ENCODE measurements at places on chromosomes 3 and 15.

DNA sequence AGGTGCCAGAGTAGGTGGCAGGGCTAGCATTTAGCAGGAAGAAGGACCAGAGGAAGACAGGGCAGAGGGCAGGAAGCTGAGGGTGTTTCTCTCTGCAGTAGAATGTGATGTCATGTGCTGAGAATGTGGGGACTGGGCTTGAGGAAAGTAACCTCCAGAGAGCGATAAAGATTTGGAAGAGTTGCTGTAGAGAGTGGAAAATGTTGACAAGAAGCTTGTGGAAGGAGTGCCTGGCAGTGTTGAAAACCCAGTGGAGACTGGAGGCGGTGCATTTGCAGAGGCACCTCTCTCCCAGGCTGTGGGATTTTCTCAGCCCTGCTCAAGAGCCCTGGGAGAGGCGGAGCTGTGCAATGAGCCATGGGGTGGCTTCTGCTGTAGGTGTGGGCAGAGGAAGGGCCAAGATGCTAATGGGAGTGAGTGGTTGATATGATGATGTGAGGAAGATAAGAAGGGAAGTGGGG is 54.8 kb downstream of the MESD start:
- no peak for DNase-seq

DNA sequence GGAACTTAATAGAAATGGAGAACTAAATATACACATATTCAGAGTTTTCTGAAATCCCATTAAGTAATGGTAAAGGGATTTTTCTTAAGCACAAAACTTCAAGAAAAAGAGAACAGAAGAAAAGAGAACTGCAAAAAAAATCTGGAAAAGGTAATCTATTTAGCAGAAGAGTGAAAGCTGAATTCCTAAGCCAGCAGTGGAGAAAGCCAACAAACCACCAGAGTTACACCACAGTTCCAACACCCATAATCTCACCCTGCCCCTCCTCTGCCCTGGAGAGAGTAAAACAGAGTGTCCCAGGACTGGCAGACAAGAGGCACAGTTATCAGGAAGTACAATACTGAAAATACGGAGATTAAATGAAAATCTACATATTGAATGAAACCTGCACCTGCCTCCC is 29.4 kb downstream of the TP53BP1 start:
- no peak for DNase-seq

- no peak for DNase-seq
These were observed 65.4 kb upstream of the CLDN18 start for GRCh38 chr3:137944593-137944992.

GRCh38 chr3:157312376-157312745 is 124.3 kb upstream of the PTX3 start:
- DNase-seq: no peak

GRCh38 chr15:99441444-99441800 is 124.4 kb upstream of the MEF2A start:
- DNase-seq: no peak

DNA sequence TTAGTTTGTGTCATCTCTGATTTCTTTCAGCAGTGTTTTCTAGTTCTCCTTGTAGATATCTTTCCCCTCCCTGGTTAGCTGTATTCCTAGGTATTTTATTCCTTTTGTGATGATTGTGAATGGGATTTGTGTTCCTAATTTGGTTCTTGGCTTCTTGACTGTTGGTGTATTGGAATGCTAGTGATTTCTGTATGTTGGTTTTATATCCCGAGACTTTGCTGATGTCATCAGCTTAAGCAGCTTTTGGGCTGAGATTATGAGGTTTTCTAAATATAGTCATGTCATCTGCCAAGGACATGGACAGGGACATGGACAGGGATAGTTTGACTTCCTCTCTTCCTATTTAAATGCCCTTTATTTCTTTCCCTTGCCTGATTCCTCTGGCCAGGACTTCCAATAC is 35.8 kb downstream of the MYO9A start:
- no peak for DNase-seq

- DNase-seq: no peak
These were observed 1.5 kb upstream of the MAPKBP1 start for GRCh38 chr15:41772720-41773331.

GRCh38 chr15:47383801-47384200 is 333.5 kb upstream of the SEMA6D start:
- DNase-seq: no peak

GRCh38 chr3:21954709-21955108 is 203.7 kb upstream of the ZNF385D start:
- no peak for DNase-seq

DNA sequence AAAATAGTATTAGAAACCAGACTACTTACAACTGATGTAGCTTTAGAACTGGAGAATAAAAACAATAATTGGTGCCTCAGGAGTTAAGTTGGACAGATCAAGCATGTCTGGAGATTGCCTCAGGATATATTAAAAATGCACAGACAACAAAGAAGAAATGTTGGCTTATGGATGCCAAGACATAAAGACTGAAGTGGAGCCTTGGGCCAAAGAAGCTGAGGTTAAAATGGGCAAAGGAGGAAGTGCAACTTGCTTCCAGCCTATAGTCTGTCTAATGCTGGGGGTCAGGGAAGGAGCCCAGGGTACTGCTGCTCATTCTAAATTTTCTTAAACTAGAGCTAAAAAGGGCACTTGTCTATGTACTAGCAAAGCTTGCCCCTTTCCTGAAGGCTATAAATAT is 77.5 kb downstream of the ESYT3 start:
- no peak for DNase-seq

- DNase-seq: no peak
These were observed 645 bp upstream of the SLITRK3 start for GRCh38 chr3:165196577-165197480.

DNA sequence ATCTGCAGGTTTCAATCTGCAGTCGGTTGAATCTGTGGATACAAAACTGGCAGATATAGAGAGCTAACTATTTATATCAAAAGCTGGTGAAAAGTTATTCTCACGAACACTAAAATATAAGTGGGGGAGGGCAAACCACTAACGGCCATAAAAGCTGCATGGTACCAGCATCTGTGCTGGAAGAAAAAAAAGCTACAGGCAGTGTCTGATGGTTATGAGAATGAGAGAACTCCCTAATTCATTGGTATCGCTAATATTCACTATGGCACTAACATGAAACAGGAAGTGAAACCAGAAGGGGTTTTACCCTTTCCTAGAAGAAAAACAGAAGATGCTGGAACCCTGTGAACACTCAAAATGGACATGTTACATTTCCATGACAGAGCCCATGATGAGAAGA is 15.9 kb downstream of the CEP70 start:
- no peak for DNase-seq

GRCh38 chr3:55446850-55447249 is 40.3 kb downstream of the WNT5A start:
- no peak for DNase-seq

- DNase-seq: no peak
These were observed 476 bp downstream of the IP6K2 start for GRCh38 chr3:48716508-48716981.

DNA sequence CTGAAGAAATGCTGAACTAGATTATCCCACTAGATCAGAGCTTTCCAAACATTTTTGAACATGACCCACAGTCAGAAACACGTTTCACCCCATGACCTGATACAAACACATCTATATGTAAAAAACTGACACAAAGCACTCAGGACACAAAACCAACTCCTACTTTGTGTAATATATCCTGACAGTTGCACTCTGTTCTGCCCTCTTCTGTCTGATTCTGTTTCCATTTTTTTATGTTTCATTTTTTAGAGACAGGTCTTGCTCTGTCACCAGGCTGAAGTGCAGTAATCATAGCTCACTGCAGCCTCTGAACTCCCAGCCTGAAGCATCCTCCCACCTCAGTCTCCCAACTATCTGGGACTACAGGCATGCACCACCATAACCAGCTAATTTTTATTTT is 15.8 kb upstream of the RFTN1 start:
- no peak for DNase-seq

- peak; percentile 0 for DNase-seq
These were observed 57.0 kb upstream of the MCTP2 start for GRCh38 chr15:94174399-94174802.

DNA sequence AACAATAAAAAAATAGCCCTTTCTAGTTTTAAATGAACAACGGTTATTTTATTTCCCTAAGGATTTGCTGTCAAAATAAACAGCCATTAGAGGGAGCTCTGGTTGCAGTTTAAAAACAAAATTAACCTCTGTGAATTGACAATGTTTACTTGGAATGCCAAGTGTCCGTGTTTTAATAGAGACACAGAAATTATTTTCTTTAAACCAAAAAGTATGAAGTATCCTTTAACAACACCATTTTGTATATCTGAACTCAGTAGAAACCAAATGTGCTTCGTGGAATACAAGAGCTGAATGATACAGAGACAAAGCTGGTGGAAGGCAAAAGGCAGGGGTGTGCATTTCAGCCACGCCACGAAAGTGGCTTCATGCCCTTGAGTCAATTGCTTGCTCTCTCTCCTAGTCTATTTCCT is 74.4 kb downstream of the MOBP start:
- DNase-seq: no peak

DNA sequence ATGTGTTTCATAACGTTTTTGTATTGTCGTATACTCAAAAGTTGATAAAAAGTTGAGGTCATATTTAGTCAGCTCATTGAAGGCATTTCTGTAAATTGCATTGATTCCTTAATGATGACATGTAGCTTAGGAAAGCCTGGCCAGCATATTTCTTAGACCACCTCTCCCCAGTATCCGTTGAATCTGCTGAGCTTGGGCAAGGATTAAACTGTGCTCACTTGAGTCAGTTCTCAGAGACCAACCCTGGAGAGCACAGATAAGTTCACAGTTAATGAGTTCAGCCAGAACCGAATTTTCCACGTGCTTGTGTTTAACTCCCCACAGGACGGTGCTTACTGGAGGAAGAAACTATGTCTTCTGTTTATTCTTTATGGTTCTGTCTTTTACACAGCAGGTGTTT is 132.7 kb downstream of the SLC25A26 start:
- DNase-seq: no peak

DNA sequence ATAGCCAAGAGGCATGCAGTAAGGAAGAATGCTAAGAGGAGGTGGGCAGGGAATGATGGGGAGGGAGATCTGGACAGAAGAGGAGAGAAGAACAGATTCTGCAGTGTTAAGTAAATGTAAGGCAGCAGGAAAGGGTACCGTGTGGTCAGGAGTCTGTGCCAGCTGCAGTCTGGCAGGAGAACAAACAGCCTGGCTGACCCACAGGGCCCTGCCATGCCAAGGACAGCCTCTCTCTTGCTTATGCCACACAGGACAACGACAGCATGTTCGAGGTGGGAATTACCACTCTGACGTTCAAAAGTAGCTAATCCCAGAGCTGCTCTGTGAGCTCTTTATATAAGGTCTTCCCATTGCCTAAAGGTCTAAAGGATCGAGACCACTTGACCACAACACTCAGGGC is 31.3 kb downstream of the DAPK2 start:
- DNase-seq: no peak

DNA sequence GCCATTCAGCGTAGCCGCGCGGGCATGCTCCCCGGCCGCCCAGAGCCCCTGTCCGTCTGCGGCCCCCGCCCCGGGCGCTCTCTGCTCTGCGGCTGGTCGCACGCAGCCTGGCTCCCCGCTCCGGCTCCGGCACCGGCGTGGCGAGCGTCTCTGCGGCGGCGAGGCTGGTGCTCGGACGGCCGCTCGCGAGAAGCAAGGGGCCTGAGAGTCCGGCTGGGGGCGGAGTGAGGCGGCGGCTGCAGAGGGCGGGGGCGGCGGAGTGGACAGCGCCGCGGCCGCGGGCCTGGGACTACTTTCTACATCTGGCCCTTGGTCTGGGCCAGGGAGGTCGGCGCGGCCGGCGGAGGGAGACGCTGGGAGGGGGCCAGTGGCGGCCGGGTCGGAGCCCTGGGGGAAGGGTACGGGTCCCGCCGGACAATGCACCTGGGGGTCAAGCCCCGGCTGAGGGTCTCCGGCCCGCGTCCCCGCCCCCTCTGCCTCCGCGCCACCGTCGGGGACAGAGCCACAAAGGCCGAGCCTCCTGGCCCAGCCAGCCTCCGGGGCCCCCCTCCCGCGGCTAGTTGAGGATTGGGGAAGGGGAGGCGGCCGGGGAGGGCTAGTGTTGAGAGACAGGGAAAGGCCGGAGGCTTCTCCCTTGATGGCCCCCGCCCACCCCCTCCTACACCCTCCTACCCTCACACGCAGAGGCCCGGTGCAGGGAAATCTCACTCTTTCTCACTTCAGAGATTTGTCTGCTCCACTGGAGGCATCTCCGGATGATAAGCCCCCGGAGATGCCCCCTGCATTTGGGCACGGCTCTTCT is at the start of gene PRTG:
Gene PRTG, minus strand, starts transcription at position 226 of the 802 bp plus-strand sequence. Its CDS starts 221 bp downstream, at position 5.
- DNase-seq: no peak

DNA sequence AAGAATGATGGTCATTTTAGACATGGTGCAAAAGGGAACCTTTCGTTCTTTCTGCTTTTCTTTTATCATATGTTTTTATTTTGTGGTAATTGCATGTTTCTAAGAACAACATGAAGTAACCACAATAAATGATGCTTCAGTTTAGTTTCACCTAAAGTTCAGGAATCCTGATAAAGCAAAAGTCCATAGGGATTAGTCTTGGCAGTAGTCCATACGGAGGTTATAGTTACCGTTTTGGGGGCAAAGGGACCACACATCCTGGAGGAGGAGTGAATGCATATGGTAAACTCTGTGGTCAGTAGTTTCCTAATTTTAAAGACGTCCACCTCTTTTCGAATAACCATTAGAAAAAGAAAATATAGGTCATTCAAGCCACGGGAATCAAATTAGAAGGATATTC is 141.5 kb downstream of the MCTP2 start:
- no peak for DNase-seq

- DNase-seq: no peak
These were observed 347.3 kb downstream of the ZBTB20 start for GRCh38 chr3:114799816-114800215.

DNA sequence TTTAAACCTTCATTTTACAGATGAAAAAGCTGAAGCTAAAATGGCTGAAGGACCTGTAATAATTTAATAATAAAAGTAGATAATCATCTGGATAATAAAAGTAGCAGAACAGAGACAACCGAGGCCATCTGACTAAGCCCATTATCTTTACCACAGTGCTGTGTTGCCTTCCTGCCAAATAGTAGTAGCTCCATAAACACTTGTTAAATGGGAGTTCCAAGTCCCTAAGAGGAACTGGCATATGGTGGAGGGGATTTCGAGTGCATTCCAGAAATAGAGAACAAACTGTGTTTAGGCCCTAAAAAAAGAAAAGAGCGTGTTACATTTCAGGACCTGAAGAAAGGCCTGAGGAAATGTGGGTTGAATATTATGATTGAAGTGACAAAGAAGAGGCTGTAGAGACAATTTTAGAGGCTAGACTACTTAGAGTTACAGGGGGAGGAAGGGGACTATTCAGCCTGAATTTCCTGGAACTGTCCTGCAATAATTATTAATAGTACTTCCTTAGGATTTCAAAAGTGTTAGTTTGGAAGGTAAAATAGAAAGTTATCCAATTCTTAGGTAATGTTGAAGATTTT is 424.3 kb downstream of the ROBO2 start:
- DNase-seq: no peak

DNA sequence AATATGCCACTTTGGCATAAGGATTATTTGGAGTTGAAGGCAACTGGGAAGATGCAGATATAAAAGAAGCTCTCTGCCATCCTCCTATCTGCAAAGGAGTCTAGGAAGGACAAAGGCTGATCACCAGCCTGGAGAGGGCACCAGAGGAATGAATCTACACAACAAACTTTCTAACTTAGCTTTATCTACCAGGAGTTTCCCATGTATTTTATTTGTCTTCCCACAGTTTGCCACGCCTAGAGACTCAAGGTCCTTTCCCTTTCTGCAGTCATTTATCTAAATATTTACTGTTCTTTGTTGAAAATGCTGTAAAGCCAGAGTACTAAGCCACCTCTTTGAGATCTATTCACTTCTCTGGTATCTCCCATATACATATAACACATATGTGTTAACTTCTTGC is 32.2 kb downstream of the GPR176 start:
- no peak for DNase-seq

GRCh38 chr15:69468241-69469121 is 15.9 kb downstream of the RPLP1 start:
- no peak for DNase-seq

- no peak for DNase-seq
These were observed 246.4 kb downstream of the ALCAM start for GRCh38 chr3:105613120-105613519.
